Stimulated activated CD8-positive, alpha-beta memory T cell treated with anti-CD3 and anti-CD28 coated beads, Interleukin-15, amount 100 ng/mL, for 48 hours (primary cell): ENCODE measurements at places on chromosomes 7 and 10.

GRCh38 chr7:90111-91063 lies 102.0 kb upstream of the FAM20C start:
- DNase-seq: no peak

GRCh38 chr7:27051451-27051850 lies 44.3 kb downstream of the HOXA1 start:
- no peak for DNase-seq

DNA sequence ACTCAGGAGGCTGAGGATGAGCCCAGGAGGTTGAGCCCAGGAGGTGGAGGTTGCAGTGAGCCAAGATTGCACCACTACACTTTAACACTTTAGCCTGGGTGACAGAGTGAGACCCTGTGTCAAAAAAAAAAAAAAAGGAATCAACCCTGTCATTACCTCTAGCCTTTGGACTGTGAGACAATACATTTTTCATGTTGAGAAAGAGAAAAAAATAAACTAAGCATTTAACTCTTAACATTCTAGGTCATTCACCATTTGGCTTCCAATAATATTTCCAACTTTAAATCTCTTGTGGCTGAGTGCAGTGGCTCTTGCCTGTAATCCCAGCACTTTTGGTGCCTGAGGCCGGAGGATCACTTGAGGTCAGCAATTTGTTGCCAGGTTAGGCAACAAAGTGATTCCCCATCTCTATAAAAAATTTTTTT lies 41.9 kb upstream of the TPST1 start:
- DNase-seq: no peak

- no peak for DNase-seq
Measured at GRCh38 chr10:11913079-11913641, 90.0 kb downstream of the PROSER2 start.

- no peak for DNase-seq
Measured at GRCh38 chr7:48250441-48250951, 79.2 kb downstream of the ABCA13 start.

- no peak for DNase-seq
Measured at GRCh38 chr7:129721068-129721467, 109.5 kb downstream of the NRF1 start.

DNA sequence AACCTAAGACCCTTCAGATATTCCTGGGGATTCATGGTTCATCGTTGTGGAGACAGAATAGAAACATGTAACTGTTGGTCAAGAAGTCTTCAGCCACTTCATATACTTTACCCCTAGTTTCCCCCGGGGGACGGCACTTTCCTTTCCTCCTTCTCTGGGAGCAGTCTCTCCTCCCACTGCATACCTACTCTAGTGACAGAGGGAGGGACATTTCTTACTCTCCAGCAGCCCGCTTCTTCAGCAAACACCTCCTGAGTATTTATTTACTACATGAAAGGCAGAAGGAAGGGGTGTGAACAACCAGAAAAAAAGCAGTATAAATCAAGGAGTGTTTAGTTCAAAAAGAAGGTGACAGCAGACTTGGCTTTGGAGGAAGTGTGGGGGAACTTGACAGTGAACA lies 69.0 kb downstream of the LHFPL3 start:
- no peak for DNase-seq

DNA sequence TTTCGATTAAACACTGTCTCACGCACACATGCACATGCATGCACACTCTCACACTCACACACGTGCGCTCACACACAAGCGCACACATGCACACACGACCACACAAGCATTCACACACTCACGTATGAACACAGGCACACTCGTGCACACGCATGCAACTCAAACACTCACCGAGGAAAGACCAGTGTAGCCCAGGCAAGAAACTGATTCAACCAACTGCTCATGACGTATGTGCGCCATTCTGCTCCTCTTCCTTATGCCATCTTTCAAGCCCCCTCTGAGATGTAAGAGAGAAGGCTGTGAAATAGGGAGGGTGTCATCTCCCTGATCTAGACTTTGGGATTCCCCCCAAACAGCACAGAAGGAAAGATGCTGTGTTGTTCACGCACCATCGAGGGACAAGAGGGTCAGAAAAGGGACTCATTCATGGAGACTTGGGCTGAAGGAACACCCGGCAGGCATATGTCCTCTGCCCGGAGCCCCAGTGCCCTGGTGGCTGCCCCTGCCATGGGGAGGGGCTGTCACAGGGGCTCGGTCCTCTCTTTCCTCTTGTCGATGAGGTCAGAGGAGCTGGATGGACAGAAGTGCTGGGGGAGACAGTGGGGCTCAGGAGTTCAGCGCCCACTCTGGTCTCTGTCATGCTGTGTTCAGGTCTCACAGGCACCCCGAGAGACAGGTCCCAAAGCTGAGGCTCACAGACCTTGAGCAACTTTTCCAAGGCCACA lies 130.1 kb upstream of the SHH start:
- no peak for DNase-seq

- no peak for DNase-seq
Measured at GRCh38 chr7:82051601-82052000, 281.8 kb upstream of the HGF start.

DNA sequence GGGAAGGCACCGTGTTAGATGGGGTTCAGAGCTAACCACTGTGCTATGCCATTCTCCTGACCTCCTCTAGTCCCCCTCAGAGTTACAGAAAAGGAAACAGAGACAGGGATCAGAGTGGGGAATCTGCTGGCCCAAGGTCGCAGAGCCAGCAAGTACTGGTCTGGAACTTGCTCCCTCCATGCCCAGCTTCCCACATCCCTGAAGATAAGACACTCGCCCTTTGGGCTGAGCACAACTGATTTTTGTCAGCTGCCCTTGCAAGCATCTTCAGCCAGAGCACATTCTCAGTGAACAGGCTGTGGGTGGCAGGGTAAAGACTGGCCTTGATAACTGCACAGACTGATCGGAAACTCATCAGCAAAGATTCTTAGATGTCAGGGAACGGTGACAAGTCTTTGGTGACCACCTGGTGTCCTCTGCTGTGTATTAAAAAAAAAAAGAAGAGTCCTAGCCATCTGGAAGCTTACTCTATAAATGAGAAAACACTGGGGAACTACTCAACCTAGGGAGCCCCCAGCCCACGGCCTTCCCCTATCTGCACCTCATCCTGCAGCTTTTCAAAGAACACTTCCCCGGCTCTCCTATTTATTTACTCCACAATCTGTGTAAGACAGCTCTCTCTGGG lies 1.3 kb upstream of the SORBS1 start:
- no peak for DNase-seq

GRCh38 chr7:977326-978048 lies 2.1 kb upstream of the COX19 start:
- no peak for DNase-seq

DNA sequence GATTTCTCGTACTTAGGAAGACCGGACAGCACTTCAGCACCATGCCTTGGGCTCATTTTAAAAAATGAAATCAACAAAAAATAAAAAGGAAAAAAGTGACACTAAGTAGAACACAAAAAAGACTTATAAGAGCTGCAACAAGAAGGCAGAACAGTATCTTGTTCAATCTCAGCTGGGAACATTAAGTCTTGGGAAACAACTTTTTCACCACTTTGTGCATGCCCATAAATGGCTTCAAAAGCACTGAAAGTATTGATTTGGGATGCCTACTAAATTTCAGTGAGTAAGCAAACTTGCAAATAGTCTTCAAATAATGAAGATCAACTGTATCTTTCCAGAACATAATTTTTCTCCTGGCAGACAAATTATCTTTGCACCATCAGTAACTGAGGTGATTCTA lies 489.3 kb downstream of the NXPH1 start:
- DNase-seq: no peak

DNA sequence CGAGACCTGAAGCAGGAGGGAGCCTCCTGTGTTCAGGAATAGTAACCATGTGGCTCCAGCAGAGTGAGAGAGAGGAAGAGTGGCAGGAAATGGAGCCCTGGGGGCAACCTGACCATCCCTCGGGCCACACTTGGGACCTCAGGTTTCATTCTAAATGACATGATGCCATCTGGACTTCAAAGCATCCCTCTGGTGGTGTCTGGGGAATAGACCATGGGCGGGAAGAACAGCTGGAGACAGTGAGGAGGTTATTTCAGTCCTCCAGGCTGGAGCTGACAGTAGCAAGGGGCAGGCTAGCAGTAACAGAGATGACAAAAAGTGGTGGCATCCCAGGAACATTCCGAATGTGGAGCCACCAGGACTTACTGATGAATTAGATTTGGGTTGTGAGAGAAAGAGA lies 44.8 kb downstream of the AKR1B1 start:
- no peak for DNase-seq

DNA sequence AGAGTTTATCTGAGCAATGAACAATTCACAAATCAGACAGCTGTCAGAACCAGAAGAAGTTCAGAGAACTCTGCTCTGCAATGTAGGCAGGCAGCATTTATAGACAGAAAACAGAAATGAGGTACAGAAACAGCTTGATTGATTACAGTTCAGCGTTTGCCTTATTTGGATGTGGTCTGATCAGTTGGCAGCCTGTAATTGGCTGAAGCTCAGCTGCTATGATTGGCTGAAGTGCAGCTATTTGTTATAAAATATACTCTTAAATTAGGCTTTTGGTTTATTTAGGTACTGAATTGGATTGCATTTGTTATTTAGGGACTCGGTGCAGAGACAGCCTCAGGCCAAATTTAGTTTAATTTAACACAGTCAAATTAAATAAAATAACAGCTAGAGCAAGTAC lies 85.8 kb upstream of the JAZF1 start:
- DNase-seq: no peak

GRCh38 chr7:90958647-90959046 lies 305.6 kb upstream of the FZD1 start:
- no peak for DNase-seq

GRCh38 chr10:1552881-1553670 lies 184.2 kb downstream of the ADARB2 start:
- DNase-seq: no peak
